ENCODE measurements at places on chromosomes 13 and 19.
A peak's percentile ranks its signal among the peaks of the same experiment; 100 is the strongest.

GRCh38 chr19:2330632-2331284 lies 2.3 kb downstream of the SPPL2B start:
- no peak for DNase-seq

DNA sequence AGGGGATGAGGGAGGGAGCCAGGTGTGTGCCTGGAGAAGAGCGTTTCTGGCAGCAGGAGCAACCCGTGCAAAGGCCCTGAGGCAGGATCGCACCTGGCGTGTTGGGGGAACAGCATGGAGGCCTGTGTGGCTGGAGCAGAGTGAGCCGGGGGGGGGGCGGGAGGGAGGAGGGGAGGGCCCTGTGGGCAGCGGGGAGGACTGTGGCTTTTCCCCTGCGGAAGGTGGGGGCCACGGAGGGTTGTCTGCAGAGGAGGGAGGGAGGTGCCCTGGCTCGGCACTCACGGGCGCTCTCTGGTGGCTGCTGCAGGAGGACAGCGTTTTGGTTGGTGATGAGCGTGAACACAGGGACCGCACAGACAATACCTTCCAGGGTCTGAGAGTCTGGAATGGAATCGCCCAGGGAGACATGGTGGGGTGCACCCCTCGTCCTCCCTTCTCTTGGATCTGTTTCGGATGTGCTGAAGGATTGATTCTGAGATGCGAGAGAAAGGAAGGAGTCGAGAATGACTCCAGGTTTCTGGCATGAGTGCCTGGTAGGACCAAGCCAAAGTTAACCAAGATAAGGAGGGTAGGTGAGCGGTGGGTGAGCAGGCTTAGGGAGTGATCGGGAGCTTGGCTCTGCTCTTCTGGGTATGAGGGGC lies 6.5 kb downstream of the RAB11B start:
- peak; percentile 57 for DNase-seq

GRCh38 chr19:6343462-6343861 lies 10.1 kb upstream of the ACER1 start:
- no peak for DNase-seq

DNA sequence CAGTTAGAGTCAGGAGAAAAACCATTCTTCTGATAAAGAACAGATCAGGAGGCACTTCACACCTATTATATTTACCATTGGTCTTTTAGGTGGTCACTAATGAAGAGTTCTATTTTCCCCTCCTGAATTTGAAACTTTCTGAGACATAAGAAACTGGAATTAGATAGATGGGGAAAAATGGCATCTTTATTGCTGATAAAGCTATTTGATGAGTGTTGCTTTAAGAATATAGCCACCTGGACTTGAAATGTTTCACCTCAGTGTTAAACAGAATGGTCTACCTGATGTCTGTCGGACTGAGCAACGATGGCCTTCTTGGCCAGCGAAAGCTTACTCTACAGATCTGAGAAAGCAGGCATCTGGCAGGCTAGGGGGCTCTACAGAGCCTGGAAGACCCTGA lies 107.0 kb downstream of the SLITRK5 start:
- DNase-seq, result no peak

DNA sequence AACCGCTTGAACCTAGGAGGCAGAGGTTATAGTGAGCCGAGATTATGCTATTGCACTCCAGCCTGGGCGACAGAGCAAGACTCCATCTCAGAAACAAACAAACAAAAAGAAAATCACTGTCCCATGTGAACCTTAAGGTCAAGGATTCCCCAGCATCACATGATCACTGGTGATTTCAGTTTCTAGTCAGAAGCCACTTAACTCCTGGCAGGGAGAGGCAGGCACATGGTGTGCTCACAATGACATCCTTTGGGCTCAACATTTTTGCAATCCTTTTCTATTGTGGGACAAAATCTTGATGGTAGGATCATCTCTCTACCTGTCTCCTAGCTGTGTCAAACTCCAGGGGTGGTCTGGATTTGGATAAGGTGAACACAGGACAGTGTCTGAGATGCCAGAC lies 12.1 kb downstream of the AKAP8 start:
- no peak for DNase-seq

DNA sequence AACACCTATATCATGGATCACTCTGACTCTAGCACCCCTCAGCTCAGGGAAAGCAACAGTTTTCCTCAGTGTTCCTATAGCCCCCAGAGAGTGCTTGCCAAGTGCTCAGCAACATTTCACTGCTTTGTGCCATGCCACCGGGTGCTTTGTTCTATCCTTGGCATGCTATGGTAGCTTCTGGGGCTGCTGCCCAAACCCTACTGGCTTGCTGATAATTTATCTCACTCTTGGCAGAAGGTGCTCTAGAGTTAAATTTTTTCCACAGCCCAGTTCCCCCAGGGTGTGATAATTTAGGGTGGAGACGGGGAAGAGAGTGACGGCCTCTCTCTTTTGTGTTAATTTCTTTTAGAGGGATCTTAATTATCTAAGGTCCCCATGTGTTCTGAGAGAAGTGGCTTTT lies 12.6 kb upstream of the CSNK1A1L start:
- no peak for DNase-seq

GRCh38 chr13:28492569-28493367 lies 2.2 kb downstream of the FLT1 start:
- no peak for DNase-seq

GRCh38 chr13:44040070-44040817 lies 160.5 kb downstream of the LACC1 start:
- no peak for DNase-seq

- no peak for DNase-seq
Measured at GRCh38 chr13:33341861-33342452, 56.4 kb upstream of the STARD13 start.

DNA sequence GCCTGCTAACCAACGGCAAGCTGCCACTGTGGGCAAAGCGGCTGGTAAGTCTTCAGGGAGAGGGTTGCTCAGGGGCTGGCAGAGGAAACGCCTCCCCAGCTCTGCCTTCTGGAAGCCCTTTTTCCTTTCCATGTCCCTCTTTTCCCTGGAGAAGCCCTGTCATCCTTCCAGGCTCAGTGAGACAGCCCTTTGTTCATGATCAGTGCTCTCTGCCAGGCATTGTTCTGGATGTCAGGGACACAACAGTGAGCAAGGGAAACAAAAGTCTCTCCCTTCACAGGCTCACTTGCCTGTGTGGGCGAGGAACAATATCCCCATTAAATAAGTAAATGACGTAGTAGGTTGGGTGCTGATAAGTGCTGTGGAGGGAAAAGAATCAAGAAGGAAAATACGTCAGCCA lies 13.9 kb upstream of the OVOL3 start:
- DNase-seq, result no peak

GRCh38 chr13:45410001-45410400 lies 8.2 kb downstream of the SLC25A30 start:
- DNase-seq, result no peak

GRCh38 chr19:43847246-43847645 lies 20.1 kb downstream of the ZNF283 start:
- DNase-seq, result no peak

- DNase-seq, result peak; percentile 61
Measured at GRCh38 chr19:10644260-10645007, 9.7 kb upstream of the ILF3 start.

DNA sequence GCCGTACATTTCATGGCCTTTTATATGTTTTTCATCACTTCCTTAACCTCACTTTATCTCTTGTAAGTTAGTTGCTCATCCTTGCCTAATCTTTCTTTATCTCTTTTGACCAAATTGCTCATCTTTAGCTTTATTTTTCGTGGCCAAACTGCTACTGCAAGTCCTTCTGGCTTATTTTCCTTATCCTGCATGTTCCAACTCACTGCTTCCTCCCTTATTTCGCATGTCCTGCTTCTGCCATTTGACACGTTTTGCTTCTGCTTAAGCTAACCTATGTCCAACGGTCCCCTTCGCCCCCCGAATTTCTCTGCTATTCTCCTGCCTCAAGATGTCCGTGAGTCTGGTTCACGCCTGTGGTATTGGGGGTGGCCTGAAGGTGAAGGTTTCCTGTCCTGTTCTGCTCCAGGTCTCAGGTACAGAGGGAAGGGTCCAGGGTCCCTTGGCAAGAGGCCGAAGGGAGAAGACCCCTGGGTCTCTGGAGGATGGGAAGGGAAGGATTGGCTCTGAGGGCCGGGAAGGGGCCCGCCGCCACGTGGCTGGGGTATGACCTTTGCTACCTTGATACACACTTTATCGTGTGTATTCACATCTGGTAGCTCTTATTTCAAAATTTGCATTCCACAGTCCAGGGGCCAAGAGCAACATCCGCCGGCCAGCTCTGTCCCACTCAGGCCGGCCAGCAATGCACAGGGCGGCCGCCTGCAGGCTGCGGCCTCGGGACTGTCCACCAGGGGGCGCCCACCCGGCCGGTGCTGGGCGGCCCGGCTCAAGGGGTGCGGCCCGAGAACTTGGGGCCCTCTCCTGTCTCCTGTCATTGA lies 2.9 kb upstream of the C19orf85 start:
- DNase-seq, result peak; percentile 60

DNA sequence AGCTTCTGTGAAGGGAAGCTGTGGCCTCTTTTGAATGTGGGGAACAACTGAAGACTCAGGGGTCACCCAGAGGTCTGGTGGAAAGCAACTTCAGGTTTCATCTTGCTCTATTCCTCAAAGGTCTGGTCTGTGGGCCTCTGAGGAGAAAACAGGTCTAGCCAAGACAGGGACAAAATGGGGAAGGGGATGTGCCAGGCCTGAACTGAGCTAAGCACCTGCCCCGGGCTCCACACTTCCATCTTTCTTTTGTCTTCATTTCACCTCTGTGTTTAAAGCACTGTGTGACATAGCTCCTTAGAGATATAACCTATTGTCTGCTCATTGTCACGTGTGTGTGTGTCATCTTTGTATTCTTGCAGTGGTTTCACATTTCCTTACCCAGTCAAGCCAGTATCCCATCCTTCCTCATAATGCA lies 19.9 kb upstream of the GDF15 start:
- no peak for DNase-seq

DNA sequence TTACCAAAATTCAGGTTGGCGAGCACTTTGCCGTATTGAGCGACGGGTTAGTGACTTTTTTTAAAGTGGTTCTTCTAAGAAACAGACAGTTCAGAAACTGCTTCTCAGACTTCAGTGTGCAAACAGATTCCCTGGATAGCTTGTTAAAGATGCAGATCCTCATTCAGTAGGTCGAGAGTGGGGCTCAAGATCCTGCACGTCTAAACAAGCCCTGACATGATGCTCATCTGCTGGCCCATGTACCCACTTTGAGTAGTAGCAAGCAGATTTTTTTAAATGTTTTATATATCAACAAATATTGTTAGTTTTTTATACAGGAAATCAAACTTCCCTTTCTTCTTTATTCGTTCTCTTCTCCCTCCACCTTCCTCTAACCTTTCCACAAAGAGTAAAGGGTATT lies 7.3 kb downstream of the METTL21C start:
- DNase-seq, result no peak

DNA sequence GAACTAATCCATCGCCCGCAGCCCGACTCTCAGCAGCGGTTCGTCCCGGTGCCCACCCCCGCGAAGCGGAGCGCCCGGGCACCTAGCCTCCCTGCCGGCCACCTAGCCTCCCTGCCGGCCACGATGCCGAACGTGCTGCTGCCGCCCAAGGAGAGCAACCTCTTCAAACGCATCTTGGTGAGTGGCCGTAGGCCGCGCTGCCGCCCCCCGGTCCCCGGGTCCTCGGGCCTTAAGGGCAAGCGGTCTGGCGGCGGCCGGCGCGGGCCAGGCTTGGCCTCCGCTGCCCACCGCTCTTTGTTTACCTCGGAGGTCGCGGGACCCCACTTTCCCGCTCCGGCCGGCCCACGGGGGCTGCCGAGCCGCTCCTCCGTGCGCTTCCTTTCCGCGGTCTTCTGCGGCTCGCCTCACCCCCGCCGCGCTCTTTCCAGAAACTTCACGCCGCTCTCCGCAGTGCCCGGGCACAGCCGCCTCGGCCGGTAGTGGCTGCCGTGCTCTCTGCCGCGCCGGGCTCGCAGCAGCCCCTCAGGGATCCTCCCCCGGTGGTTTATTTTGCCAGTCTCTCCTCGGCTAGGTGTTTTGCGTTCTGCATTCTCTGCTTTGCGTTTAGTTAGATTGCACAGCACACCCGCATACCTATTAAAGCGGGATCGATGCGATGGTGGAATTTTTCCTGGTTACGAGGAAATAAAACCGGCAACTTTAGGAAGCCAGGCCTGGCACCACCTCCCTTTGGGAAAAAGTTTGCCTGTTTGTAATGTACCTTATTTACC lies 524 bp downstream of the NAA16 start:
- peak; percentile 20 for DNase-seq

GRCh38 chr13:78784014-78784750 lies 125.2 kb upstream of the OBI1 start:
- DNase-seq, result no peak

GRCh38 chr13:74465271-74465670 lies 331.1 kb upstream of the KLF12 start:
- DNase-seq, result no peak

DNA sequence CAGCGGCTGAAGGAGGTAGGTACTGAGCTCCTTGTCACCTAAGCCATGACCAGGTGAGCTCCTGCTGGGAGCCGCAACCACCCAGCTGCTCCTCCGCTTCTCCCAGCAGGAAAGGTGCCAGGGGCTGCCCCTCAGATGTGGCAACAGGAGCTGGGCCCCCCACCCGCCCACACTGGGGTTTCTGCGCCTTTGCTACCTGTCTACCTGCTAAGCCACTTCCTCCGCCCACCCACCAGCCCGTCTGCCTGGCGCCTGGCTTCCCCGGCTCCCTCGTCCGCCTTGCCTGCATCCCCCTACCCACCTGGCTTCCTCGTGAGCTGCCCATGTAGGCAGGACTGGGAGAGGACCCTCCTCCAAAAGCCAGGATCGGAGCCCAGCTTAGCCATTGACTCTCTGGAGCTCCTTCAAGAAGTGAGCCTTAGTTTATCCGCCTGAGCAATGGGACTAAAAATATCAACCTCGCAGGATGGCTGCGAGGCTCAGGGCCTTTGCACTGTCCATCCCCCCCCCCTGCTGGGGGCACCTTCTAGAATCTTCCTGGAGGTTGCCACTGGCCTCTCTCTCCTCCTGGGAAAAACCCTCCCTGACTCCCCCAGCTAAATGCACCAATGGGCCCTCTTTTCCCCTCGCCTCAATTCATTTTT lies 55.8 kb upstream of the KLF2 start:
- no peak for DNase-seq

- peak; percentile 46 for DNase-seq
Measured at GRCh38 chr13:42969565-42970172, 22.4 kb downstream of the EPSTI1 start.

GRCh38 chr19:58571575-58571947 lies 1.6 kb downstream of the MZF1 start:
- no peak for DNase-seq

DNA sequence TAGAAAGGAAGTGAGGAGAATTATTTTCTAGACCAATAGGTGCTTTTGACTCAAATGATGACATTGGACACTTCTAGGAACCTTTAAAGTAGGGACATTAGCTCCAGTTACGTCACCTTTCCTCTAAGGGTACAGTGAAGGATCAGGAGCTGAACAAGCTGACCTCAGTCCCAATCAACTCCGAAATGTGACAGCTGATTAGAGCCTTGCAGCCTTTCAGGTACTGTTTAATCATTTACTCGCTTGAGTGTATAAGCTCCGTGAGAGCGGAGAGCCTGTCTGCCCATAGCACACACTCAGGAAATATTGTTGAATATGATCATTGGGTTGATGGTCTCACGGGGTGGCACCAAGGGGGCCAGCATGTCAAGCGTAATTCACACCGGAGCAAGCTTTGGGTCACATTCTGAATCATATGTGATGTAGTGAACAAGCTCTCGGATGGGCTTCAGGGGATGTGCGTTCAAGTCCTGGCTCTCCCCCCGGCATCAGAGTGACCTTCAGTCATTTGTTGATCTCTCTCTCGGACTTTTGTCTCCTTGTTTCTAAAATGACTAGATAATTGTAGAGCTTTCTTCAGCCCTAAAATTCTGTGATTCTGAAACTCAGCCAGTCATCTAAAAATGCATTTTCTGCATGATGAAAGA lies 141.9 kb downstream of the ZIC5 start:
- DNase-seq, result no peak
